ENCODE measurements at places on chromosomes 16 and 17.

- no peak for DNase-seq
Measured at GRCh38 chr16:23518435-23518891, 8.2 kb upstream of the GGA2 start.

DNA sequence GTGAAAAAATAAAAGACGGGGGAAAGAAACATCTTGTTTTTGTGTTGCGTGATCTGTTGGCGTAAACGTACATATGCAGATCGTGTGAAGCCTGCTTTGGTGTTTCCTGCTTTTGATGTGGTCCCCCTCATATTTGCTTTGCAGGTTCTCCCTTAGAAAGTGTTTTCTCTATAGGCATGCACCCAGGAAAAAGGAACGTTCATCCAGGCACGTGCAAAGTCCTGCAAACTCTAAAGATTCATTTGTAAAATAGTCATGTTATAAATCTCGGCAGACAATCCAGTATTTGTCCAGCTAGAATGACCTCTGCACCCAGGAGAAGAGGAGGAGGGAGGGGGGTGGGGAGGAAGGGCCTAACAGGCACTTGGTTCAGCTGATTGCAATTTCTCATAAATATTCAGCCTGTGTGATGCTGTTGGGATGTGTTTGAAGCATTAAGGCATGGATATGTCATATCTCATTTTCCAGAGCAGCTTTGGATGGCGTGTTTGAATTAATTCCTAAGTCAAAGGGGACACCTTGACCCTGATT lies 40.3 kb upstream of the DDX52 start:
- no peak for DNase-seq

DNA sequence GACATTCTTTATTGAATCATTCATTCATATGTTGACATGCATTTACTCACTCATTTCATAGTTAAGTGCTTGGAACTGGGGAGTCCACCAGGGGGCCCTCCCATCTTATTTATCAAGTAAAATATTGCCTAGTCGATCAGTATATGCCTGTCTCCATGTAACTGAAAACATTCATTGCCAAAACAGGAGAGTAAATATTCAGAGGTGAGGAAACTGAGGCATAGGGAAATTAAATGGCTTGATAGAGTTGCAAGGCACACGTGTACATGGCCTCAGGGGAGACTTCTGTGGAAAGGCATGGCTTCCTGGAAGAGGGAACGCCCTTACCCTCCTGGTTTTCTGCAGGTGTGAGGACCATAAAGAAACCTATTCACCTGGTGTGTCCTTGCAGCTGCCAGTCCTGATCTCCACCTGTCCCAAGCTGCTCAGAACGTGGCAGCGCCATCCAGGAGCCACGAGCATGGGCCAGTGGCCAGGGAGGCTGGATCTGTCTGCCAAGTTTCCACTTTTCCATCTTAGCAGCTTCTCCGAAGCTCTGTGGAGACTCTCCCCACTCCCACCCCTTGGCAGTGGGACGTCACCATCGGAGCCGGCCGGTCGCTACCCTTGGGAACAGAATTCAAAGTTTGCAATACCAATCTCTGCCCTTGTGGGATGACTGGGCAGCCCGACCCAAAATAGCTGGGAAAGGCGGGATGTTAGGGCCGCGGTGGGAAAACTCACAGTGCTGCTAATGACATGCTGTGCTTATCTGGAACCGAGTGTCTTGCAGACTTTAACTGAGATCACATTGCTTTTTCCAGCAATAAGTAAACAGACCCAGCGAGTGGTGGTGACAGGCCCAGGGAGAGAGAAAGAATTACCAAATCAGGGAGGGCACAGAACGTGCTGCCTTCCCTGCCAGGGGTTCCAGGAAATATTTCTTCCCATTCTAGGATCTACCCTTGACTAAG lies 4.1 kb upstream of the C1QTNF1 start:
- DNase-seq: no peak

DNA sequence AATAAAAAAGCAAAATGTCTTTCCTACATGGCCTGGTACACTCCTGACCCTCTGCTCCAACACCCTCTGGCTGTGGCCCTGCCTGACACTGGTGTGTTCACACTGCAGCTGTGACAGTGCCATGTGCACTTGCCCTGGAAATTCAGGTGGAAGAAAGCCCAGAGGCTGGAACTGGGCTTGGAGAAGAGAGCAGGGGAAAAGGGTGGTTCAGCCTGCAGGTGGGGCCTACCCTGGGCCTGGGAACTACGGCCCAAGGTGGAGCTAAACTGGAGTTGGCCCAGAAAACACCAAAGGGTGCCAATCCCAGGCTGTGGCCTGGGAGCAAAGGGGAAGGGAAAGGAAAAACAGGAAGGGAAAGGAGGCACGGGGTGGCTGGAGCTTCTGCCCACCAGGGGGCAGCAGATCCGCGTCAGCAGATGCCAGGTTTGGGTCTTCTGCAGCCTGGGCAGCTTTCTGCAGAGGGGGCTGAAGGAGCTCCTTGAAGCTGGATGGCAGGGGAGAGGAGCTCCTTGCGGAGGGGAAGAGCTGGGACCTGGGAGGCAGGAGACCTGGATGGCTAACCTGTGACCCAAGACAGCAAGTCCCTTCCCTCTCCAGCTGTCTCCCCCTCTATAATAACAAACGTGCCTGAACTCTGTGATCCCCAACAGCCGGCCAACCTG lies 15.4 kb upstream of the CTCF start:
- DNase-seq: peak; percentile 5

- no peak for DNase-seq
Measured at GRCh38 chr16:81636298-81636993, 142.6 kb upstream of the PLCG2 start.

DNA sequence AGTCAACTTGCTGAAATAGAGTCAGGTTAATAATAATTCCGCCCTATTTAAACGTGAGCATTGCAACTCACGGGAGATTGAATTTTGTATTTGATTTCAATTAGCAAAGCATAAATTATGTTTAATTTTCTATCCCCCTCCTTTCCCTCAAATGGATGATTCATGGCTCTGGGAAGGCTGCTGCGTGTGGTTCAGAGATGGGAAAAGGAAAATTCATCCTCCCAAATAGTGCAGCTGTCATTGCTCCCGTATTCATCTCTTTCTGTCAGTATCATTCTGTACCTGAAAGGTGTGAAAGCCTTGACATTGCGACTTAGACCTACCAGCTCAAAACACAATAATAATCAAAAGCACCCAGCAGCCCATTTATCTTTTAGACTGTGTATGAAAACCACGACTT lies 447.3 kb downstream of the HS3ST4 start:
- DNase-seq: no peak

DNA sequence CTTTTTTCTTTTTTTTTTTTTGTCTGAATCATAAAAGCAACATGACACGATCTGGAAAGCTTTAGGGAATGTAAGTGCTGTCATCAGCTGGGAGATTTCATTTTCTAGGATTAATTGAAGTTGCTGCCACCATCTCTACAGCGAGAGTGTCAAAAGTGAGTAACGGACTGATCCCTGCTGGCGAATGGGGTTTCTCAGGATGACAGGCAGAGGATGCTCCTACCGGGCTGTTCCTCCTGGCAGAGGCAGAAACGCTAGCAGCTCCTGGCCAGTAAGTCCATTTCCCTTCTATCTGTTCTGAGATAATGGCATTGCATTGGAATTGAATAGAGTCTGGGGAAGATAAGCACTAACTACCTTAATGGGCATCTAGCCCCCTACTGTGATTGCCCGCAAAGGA lies 80.5 kb upstream of the KIFC3 start:
- DNase-seq: no peak

GRCh38 chr16:56355786-56356275 lies 69.5 kb downstream of the AMFR start:
- DNase-seq: no peak

DNA sequence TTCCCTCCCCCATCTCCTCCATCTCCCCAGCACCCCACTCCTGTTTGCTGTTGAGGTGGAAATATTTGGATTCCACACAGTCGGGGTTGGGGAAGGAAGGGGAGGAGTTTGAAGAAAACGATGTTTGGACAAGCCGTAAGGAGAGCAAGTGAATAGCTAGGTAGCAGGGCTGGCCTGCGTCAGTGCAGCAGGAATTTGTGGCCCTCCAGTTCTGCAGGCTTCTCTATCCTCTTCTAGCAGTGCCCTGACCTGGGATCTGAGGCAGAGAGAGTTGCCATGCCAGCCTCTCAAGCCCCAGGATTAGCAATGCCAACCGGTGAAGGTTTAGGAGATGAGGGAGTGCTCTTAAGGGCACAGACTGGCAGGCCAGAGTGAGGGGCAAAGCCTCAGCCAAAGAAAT lies 12.5 kb downstream of the TLCD2 start:
- DNase-seq: no peak

GRCh38 chr17:43595466-43595865 lies 49.3 kb upstream of the ETV4 start:
- DNase-seq: no peak

DNA sequence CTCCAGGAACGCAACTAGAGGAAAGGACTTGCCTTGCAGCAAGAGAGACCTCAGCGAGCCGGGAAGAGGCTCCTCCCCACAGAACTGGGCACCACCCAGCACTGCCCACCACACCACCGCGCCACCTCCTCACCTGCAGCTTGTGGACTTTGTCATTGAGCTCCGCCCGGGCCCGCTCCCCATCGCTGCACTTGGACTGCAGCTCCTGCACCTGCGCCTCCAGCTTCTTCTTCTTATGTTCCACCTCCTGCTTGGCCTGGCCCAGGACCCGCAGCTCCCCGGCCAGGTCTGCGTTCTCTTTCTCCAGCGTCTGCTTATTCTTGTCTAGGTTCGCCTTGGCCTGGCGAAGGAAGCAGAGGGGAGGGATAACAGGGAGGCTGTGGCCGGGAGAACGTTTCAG lies 76.7 kb downstream of the NDE1 start:
- DNase-seq: no peak

DNA sequence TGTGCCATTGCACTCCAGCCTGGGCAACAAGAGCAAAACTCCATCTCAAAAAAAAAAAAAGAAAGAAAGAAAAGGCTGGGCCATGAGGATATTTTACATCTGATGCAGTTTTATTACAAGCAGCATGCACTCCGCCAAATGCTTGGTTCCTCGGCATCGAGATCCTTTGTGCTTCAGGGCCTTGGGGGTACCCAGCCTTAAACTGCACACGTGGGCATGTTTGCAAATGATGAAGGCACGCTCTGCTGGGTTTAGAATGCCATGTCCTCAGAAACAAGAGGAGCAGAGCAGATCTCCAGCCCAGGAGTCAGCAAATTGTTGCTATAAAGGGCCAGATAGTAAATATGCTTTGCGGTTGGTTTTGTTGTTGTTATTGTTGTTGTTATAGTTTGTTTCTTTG lies 153.2 kb downstream of the KATNIP start:
- no peak for DNase-seq

DNA sequence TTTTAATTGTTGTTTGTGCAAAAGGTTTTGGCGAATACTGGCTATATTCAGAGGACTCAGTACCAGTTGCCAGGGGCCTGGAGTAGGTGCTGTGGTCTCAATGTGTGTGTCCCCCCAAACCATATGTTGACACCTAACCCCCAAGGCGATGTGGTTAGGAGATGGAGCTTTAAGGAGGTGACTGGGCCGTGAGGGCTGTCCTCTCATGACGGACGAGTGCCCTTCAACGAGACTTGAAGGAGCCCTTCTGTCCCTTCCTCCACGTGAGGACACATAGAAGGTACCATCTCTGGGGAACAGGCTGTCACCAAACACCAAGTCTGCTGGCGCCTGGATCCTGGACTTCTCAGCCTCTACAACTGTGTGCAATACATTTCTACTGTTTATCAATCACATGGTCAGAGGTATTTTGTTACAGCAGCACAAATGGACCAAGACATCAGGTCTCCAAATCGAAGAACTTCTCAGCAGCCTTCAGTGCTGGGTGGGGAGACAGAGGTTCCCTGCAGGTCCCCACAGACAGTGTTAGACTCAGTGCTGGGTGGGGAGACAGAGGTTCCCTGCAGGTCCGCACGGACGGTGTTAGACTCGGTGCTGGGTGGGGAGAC lies 24.8 kb upstream of the METRNL start:
- DNase-seq: no peak

DNA sequence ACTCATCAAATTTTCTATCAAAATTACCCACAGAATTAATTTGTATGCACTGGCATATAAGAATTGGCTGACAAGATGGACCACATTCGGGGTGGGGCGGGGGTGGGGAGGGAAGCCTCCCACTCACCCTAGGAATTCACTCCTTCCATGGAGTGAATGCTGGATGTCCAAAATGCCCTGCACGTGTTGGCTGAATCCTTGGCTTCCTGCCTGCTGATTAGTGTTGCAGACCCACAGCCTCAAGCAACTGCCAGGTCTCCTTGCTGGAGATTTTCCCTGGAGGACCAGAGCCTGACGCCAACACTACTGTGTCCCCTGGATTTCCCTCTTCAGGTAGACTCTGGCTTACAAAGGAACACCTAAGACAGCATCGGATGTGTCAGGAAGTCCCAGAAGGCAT lies 575.7 kb upstream of the CDH11 start:
- DNase-seq: no peak

DNA sequence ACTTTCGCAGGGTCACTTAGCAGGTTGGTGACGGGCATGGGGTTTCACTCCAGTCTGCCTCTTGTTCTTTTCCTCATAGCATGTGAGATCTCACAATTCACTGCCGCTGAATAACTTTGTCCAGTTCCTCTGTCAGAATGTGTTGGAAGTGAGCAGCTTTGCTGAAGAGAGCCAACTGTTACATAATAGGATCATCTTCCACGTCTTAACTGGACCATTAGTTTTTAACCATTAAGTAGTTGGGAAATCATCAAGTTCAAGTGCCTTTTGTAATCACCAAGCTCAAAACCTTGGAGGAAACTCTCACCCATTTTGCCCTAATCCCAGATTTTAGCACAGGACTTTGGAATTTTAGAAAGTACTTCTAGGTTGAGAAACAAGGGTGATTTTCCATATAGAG lies 290.6 kb downstream of the WWOX start:
- no peak for DNase-seq

DNA sequence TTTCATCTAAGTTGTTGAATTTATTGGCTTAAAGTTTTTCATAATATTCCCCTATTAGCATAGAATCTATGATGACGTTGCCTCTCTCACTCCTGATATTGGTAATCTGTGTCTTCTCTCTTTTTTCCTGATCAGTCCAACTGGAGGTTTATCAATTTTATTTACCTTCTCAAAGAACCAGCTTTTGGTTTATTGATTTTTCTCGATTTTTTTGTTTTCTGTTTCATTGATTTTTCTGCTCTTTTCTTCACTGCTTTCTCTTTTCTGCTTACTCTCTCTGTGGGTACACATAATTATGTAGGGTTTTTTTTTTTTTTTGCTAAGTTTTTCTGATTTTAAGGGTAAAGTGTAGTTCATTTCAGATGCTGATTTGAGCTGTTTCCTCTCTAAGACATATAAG lies 29.7 kb downstream of the MRTFB start:
- no peak for DNase-seq

- DNase-seq: no peak
Measured at GRCh38 chr16:23862556-23862955, 26.8 kb downstream of the PRKCB start.

GRCh38 chr16:86924537-86924936 lies 346.2 kb downstream of the FOXL1 start:
- no peak for DNase-seq

- peak; percentile 67 for DNase-seq
Measured at GRCh38 chr17:16486373-16487250, 5.4 kb downstream of the LRRC75A start.

DNA sequence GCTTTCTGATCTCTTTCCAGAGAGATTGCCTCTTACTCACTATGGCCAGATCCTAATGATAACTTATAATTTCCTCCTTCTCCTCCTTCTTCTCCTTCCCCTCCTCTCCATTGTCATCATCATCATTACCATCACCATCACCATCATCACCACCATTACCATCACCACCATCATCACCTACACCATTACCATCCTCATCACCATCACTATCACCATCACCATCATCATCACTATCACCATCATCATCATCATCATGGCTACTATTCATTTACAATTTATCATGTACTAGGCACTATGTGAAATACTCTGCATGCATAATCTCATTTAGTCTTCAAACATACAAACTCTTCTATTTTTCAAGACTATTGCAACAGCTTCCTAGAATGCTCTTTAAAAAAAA lies 540.9 kb upstream of the C16orf82 start:
- DNase-seq: no peak
